ENCODE measurements at places on chromosomes 2 and 18.

- no peak for DNase-seq
Measured at GRCh38 chr2:185610301-185610700, 128.3 kb upstream of the FSIP2 start.

GRCh38 chr18:8322486-8322885, 286.8 kb upstream of the RAB12 start:
- DNase-seq: no peak

DNA sequence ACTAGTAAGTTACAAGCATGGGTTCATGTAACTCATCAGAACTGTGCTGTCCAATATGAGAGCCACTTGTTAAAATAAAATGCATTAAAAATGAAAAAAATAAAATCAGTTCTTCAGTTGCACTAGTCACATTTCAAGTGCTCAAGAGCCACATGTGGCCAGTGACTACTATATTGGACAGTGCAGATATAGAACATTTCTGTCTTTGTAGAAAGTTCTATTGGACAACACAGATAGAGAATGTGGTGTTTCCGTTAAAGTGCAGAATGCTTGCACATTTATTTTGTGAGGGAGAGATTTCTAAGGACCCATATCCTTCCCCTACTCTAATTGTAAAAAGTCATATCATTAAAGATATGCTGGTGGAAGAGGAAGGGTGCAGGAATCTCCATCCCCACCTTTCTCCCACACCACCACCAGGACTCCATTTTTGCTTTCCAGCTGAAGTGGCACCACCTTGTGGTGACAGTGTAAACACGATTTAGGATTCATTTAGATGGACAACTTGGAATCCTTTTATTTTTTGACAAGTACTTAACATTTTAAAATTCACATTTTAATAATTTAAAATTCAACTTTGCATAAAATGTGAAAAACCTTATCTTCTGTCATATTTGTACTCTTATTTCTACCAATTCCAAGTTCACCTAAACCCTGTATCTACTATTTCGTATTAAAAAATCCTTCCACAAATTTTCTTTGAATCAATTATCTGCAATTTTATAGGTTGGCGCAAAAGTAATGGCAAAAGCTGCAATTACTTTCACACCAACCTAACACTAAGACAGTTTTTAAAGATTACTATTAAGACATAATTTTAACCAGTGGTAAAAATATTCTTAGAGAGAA, 9.4 kb upstream of the CD302 start:
- DNase-seq: peak; percentile 61

GRCh38 chr2:227716501-227716900, 1.3 kb downstream of the SLC19A3 start:
- DNase-seq: no peak

DNA sequence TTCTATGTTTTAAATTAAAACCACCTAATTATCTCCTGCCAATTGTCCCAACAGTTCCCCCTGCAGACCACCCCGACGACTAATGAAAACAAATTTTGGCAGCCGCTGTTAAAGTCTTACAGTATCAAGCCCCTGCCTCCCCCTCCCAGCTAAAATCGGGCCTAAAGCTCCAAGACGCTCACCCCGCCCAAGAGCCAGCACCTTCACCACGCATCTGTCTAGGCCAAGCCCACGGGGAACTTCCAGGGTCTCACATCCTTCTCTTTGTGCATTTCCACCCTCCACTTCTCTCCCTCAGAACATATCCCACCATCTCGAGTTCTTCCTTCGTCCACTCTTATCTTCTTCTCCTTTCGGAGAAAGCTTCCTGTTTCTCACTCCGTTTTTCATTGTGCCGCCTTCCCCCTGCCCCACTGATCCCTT, 445 bp downstream of the PRPF40A start:
- peak; percentile 44 for DNase-seq

GRCh38 chr2:168751104-168751740, 51.2 kb upstream of the NOSTRIN start:
- DNase-seq: no peak

- DNase-seq: no peak
Measured at GRCh38 chr2:14418115-14418514, 214.4 kb upstream of the LRATD1 start.

DNA sequence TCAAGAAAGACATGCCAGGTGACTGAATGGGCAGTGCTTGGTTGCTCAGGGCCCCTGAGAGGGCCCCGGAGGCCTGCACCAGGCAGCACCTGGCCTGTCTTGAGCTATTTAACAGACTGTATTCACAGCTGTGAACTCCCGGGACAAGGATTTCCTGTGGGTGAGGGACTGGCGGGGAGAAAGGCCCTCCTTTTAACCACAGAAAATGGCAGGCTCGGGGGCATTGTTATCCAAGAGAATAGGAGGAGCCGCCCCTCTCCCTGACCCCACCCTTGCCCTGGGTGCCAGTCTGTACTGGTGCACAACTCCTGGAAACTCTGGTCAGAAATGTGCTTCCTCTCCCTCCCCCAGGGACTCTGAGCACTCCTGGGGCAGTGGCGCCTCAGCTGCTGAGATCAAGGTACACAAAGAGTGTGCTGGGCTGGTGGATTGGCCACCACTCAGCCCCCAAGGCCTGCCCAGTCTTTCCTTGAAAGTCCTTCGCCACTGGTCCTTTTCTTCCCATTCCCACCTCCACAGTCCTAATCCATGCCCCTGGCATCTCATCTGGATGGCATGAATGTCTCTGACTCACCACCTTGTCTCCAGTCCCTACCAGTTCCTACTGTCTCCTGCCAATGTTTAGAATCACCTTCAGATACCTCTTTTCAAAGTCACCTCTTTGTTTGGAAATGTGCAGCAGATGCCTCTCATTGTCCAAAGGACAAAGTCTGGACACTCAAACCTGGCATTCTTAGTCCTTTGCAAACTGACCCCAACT, 19.6 kb upstream of the EPAS1 start:
- DNase-seq: no peak

DNA sequence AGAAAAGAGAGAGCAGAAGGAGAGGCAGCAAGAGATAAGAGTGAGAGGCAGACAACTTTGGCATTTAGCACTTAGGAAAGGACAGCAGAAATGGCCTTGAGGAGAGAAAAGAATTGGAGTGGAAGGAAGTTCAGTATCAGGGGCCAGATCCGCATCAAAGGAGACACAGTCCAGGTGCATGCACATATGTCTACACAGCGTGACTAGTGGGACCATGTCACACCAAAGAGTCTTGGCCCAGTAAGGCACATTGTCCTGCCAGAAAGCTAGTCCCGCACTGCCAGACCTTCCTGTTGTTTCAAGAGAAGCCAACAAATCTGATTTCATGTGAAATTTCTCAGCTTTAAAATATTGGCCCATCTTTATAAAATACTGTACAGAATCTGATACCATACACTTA, 8.5 kb upstream of the STK39 start:
- DNase-seq: no peak

GRCh38 chr2:46258937-46259776, 38.0 kb upstream of the EPAS1 start:
- DNase-seq: no peak

GRCh38 chr2:26168785-26169184, 4.1 kb upstream of the GAREM2 start:
- no peak for DNase-seq

GRCh38 chr2:221482666-221483455, 89.2 kb downstream of the EPHA4 start:
- DNase-seq: no peak

DNA sequence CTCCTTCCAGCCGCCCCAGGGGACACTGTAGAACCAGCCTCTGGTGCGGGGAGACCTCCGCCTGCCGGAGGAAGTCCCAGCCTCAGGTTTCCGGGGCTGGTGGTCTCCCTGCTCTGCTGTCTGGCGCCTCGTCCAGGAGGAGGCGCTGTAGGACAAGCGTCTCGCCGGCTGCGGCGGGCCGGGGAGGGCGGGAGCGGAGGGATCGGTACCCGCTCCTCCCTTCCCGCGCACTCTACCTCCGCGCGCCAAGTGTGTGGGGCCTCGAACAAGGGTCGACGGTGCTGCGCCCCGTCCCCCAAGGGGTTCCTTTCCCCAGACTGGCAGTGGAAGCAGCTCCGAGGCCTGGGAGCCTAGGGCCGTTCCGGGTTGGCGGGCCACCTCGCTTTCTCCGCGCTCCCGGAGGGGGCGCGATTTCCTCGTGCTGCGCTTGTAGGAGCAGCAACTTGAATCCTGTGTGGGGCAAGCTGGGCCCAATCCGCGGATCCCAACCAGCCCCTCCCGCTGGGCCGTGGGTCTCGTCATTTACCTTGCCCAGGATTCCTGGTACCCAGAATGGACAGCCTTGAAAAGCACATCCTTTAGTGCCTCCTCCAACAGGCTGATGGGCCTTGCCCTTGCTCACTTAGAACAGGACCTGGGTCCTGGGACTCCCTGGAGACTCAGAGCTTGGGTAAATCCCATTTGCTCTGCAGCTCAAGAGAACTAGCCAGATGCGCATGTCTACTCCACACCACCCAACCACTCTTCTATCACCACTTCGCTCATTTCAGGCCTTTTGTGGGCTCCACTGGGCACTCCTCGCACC, 10.6 kb upstream of the HOXD4 start:
- peak; percentile 44 for DNase-seq

GRCh38 chr2:7405861-7406715, 488.9 kb downstream of the RNF144A start:
- no peak for DNase-seq

DNA sequence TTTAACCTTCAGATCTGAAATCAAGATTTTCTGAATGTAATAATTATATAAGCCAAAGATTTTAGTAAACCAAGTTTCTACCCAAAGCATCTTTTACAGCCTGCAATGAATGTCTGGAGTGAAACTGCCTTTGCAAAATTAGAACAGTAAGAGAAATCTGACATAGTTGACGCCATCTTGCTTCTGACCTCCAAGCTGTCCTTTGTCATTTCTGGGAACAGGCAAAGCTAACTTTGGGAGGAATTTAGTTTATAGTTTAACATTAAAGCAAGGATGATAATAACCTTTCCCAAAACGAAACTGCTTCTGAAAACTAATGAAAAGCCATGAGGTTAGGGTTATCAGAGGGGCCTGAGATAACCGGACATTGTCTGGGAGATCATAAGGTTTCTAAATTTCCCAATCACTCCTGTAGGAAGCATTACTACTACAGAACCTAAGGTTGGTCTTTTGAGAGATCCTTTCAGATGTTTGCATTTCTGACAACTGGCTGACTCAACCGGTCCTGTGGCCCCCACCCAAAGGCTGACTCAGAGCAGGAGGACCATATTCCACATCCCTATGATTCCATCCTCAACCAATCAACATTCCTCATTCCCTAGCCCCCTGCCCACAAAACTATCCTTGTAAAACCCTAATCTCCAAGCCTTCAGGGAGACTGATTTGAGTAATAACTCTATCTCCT, 124.5 kb downstream of the TMEM131 start:
- DNase-seq: no peak

Measured in AML-193 (cell line).